ENCODE measurements at places on chromosomes 11 and 22.

DNA sequence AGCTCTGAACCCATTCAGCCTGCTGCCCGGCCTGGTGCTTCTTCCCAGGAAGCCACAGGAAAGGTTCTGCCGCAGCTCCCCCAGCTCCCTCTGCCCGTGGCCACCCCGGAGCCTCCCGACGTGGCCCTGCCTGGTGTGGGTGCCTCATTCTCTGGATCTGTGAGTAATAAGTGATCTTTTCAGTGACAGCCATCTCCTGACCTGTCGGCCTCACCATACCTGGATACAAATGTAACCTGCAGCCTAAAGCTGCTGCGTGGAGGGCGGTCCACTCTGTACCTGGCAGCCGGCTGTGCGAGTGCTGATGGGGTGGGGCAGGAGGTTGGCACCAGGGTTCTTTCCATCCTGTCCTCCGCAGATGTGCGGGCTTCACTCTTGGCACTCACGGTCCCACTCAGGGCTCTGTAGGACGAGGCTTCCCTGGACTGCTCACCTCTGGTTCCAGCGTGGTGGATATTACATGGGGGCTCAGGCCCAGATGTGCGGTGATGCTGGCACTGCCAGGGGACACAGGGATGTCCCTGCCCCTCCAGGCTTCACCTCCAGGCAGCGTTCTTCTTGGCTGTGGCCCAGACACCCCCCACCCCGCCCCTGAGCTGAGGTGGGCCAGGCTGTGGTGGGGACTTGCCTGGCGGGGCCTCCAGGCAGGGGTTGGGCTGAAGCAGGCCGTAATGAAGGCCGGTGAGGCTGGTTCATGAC, 748.5 kb downstream of the BRD1 start:
- DNase-seq, result no peak

GRCh38 chr11:115550291-115551059, 46.3 kb upstream of the CADM1 start:
- no peak for DNase-seq

- no peak for DNase-seq
Observed at GRCh38 chr11:1648653-1649420, 19.3 kb downstream of the KRTAP5-5 start.

GRCh38 chr11:33787076-33787475, 12.8 kb upstream of the FBXO3 start:
- no peak for DNase-seq

All from MG63 (cell line).